ENCODE measurements at places on chromosomes 3 and 15.

GRCh38 chr3:86711634-86712033 is 279.3 kb downstream of the VGLL3 start:
- DNase-seq = no peak

GRCh38 chr3:42129014-42129953 is 38.1 kb downstream of the TRAK1 start:
- no peak for DNase-seq

DNA sequence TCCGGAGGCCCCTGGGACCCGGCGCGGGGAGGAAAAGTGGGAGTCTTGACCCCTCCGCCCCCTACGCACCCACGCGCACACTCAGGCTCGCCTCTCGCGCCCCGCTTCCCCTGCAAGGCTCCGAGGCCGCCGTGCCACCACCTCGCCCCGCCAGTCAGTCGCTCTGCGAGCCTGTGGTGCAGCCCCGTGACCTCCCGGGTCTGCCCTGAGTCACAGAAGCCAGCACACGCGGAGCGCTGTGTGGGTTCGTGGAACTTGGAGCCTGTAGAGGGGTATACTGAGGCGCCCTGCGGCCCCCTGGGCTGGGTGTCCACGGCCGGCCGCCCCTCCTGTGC is 380 bp upstream of the ALS2CL start:
- DNase-seq = no peak

DNA sequence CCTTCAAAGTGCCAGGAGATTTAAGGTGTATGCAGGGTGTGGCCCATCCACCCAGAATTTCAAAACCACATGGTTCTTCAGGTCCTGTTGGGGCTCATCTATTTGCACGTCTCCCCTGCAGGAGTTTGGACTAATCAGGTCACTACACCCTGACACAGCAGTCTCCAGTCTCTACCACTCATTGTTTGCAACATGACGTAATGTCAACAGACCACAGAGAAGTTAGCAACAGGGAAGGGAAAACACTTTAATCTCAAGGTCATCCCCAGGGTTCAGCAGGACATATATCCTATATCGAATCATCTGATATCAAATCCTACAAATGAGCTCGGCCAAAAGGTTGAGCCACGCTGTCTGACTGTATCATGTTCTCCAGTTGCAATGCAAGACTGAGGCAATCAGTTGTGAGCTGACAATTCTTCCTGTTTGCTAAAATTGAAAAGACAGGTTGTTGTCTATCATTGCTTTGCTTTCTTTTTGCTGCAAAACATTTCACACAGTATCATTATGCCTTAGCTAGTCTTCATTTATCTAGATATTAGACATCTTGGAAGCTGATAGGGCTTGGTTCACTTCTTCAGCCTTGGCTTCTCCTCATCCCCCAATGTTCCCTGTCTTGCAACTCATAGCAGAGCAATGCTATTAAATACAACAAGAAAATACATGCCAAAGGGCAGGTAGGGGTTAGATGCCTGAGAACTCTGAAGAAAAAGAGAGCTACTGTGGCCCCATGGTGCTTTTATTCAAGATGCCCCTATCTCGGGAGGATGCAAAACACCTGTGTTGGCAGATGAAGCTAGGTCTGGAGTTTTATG is 13.4 kb upstream of the LEKR1 start:
- DNase-seq = no peak

- no peak for DNase-seq
Observed at GRCh38 chr3:38549486-38549885, 53.3 kb downstream of the EXOG start.

Measured in skeletal muscle cell (primary cell).